ENCODE measurements at places on chromosomes 11 and 22.

DNA sequence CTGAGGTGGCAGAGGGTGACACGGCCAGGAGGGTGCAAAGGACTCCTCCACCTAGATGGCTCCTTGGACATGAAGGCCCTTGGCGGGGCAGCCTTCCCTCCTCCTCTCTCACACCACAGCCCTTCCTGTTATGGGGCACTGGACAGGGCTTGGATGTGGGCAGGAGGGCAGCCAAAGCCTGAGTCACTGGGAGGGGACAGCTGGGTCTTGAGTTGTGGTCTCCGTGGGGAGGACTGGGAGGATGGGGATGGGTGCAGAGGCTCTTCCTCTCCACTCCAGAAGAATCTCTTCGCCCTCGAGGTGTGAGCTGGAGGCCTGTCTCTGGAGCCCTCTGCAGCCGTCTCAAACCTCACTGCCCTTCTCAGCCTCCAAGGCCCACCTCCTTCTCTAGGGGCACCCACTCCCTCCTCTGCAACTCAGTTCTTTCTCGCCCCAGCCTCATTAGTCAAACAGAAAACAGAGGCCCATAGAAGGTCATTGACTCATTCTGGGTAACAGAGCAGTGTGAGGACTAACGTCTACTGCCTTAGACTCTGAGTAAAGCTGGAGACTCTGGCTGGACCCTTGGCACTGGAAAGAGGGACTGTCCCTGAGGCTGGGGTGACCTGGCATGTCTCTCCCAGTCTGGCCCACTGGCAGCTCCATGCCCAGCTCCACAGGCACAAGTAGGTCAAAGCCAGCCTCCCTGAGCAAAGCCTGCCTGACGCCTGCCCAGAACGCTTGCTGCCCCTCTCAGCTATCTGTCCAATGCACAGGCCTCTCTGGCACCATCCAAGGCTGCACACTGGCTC, 47.5 kb upstream of the CDON start:
- no peak for DNase-seq

DNA sequence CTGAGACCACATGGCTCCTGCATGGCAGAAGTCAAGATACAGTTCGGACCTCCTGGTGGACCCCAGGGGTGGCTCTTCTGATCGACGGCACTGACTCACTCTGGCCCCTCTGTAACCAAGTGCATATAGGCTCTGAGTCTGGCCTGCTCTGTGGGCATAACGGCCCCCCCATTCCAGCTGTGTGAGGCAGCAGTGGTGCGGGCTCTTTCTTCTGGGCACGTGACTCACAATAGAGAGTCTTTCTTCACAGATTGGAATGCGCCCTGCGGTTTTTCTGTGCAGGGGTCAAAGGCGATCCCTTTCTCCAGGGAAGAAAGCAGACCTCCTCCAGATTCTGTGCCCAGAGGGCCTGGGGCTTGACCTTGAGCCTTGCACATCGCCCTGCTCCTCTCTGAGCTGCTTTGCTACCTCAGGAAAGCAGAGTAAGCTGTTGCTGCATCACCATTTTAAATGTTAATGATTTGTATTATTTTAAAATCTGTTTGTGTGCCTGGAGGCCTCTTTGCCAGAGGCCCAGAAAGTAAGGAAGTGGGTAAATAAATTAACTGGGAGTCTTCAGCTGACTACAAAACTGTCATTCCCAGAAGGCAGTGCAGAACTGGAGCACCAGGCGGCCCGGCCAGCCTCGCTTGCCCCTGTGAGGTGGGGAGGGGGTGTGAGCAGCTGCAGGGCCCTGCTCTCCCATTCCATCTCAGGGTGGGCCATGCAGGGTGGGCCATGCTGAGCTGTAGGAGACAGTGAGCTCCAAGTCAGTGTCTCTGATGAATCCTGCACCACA, 199.0 kb downstream of the GRIK4 start:
- DNase-seq = no peak

DNA sequence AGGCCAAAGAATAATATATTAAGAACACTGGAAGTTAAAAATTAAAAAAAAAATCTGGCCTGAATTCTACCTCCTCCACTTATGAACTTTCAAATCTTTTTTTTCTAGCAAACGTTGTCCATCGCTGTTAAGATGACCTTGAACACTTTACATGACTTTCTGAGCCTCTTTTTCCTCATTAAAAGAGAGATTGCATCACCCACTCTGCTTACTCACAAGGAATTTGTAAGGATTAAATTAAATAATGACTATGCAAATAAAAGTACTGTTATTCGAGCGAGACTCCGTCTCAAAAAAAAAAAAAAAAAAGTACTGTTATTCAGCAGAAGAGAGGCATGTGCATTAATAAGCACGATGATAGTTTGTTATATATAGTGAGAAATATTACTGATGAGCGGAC, 285.1 kb upstream of the CCDC90B start:
- DNase-seq = no peak

- no peak for DNase-seq
Observed at GRCh38 chr11:27861706-27862430, 161.6 kb upstream of the BDNF start.

DNA sequence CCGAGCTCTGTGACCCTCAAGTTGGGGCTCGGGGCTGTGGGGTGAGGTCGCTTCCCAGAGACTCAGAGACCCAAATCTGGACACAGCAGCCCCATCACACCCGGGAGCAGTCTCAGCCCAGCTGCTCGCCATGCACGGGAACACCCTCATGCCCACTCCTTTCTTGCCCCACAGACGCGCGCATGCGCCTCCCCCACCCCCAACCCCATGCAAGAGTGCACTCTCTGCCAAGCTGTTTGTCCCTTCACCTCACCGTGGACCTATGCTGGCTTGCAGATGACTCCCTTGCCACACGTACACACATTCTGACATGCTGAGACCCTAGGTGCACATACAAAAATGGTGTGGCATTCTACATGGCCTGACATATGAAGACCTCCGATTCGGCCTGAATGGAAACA, 478 bp upstream of the CD248 start:
- DNase-seq = no peak

DNA sequence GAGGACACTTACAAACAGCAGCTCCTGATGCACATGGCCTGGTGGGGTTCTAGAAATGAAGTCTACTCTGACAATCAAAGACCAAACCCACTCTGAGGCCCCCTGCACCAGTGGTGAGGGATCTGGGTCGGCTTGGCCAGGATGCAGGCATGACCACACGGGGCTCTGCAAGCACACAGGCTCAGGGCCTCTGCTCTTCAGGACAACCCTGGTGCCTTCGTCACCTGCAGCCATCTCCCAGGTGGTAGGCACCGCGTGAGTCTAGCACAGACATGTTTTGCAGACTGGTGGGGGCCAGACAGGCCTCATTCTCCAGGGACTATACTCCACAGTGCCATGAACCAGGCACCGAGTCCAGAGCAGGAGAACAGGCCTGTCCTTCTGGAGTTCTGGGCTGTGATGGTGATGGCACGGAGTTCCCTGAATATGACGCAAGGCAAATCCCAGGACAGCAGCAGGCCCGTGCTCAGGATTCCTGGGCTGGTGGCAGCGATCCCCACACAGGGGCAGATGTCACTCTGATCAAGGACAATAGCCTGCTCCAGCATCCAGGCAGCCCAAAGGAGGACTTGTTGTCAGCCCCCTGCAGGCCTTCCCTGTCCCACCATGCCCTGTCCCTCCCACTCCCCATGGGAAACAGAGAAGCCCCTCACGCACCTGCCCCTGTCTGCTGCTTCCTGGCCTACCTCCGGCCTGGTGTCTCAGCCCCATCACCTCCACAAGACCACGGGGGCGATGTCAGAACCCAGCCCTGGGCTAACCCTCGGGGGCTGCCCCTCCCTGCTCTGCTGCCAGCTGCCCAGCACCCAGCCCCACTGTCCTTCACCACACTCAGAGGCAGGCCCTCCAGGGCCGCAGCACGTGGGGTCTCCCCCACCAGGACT, 36.1 kb downstream of the GNB1L start:
- peak; percentile 14 for DNase-seq

GRCh38 chr11:12914400-12914912, 94.7 kb upstream of the RASSF10 start:
- peak; percentile 22 for DNase-seq

GRCh38 chr11:61567286-61568061, 13.4 kb downstream of the SYT7 start:
- peak; percentile 74 for DNase-seq

- DNase-seq = no peak
Observed at GRCh38 chr11:5279471-5280090, 9.8 kb upstream of the HBE1 start.

- no peak for DNase-seq
Observed at GRCh38 chr22:39024519-39025308, 3.8 kb downstream of the APOBEC3D start.

DNA sequence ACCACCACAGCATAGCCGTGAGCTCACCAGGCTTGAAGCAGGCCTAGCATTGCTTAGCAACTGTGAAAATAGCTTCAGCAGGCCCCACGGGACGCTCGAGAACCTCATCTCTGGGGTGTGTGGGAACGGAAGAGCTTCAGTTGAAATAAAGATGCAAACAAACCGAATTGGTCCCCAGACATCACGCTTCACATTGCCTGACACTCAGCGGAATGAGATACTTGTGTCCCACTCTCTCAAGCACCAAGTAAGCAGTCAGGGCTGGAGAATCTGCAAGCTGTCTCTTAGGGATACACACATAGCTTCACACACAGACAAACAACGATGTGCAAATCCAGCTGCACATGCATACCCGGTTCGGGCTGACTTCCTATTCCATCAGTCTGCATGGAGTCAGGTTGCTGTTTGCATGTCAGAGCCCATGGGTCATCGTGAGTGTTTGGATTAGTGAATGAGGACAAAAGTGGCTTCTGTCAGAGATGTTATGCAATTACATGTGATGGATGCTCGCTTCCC, 205.7 kb downstream of the SNX19 start:
- no peak for DNase-seq

DNA sequence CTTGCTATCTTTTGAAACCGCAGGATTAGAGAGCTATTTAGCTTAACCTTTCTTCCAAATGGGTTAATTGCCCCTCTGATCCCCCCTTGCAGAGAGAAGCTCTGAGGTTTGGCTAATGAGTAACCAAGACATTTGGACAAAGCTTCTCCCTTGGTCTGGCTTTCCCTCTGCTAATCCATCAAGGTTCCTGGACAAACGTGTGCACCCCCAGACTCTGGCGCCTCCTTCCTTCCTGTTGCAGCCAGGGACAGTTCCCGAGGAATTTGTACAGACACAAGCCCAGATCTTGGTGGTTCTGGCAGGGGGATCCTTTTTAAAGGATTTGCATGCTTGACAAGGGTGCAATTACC, 1.6 kb downstream of the KIAA1671 start:
- DNase-seq = no peak

- DNase-seq = no peak
Observed at GRCh38 chr11:133678191-133678590, 145.9 kb upstream of the OPCML start.

DNA sequence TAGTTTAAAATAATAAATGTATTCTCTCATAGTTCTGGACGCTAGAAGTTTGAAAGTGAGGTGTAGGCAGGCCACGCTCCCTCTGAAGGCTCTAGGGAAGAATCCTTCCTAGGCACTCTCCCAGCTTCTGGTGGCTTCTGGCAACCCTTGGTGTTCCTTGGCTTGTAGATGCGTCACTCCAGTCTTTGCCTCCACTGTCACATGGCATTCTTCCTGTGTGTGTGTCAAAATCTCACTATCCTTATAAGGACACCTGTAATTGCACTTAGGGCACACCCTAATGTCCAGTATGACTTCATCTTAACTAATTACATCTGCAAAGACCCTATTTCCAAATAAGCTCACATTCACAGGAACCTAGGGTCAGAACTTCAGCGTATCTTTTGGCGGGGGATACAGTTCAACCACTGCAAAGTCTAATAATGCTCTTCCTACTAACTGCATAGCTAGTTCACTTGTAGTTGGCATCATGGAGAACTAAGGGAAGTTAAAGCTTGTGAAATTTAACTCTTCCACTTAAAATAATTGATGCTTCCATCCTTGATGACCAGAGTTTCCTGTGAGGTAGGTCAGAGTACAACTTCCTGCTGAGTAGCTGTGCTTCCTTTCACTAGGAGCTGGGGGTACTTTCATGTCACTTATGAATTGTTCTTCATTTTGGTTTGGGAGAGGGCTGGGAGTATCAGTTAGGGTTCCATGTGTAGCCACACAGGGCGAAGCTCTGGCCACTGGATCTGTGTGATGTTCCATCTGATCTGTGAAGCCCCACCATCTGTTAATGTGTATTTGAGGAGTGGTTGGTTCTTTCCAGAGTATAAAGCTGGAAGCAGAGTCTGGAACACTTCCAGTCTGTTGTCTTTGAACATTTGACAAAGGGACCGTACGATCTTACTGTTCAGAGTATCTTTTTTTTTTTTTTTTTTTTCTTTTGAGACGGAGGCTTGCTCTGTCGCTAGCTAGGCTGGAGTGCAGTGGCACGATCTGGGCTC, 10.5 kb downstream of the YWHAH start:
- no peak for DNase-seq

- no peak for DNase-seq
Observed at GRCh38 chr11:121298774-121299173, 6.2 kb downstream of the SC5D start.

DNA sequence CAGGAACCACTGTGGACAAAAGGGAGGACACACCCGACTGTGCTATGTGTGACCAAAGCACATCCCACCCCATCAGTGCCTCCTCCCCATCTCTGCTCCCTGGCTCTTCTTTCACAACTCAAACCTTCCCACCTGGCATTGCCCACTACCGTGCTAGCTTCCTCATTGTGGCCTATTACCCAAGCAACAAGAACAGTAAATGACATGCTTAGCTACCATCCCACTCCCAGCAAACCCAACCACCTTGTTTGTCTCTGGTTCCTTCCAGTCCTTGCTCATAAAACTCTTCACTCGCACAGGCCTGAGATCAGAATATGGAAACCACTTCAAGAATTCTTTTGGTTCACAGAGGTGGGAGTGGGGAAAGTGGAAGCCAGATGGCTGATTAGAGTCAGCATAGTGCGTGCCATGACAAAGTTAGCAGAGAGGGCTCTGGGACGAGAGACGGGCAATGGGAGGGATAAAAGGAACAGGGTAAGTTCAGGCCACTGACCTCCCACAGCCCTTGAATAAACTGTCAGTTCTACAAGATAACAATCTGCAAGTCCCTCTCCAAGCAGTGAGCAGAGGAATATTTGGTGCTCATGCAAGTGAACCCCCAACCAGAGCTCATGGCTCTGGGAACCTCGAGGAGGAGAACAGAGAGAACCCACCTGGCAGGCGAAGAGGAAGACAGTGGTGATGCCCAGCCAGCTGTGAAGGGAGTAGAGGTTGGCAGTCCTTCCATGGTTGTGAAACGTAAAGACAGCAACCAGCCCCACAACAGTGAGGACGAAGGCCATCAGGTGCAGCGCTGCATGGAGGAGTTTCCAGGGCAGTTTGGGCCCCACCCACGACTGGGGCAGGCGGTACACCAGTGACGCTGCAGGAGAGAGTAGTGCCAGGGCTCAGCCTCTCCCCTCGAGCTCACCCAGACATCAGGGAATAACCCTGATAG, 8.3 kb downstream of the CYB561A3 start:
- no peak for DNase-seq

GRCh38 chr11:79829891-79830290, 389.1 kb upstream of the TENM4 start:
- no peak for DNase-seq

- DNase-seq = no peak
Observed at GRCh38 chr11:24593332-24593731, 96.5 kb downstream of the LUZP2 start.
